ENCODE measurements at places on chromosomes 12 and 14.
A peak's percentile ranks its signal among the peaks of the same experiment; 100 is the strongest.

DNA sequence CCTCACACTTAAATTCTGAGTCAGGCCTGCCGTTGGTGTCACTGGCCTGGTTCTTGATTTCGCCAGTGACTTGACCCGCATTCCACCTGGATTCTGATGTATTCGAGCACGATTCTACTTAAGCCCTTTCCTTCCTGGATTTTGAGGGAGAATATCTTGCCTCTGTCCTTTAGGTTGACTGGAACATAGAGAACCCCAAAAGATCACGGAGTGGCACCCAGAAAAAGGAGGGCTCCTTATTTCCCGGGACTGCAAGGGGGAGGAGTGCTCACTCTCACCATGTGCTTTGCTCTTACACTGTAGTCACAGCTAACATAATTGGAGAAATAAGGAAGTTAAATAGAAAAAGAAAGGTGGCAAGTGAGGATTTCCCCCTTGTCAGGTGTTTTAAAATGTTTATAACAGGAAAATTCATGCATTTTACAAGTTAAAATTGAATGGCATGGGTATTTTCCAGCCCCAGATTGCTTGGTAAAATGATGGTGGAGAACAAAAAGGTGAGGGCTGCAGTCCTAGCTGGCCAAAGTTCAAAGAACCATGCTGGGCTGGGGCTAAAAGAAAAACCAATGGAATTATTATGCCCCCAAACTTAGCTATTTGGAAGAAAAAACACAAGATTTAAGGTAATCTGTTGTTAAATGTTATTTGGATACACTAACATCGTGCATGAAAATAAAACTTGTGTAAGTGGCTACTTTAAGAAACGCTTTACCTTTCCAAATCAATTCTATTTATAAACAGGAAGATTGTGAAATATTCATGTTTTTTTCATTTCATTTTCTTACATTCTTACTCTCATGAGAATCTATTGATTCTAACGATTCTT lies 8.9 kb downstream of the FOXA1 start:
- DNase-seq, result no peak

GRCh38 chr12:89825591-89826449 lies 117.2 kb upstream of the ATP2B1 start:
- no peak for DNase-seq

DNA sequence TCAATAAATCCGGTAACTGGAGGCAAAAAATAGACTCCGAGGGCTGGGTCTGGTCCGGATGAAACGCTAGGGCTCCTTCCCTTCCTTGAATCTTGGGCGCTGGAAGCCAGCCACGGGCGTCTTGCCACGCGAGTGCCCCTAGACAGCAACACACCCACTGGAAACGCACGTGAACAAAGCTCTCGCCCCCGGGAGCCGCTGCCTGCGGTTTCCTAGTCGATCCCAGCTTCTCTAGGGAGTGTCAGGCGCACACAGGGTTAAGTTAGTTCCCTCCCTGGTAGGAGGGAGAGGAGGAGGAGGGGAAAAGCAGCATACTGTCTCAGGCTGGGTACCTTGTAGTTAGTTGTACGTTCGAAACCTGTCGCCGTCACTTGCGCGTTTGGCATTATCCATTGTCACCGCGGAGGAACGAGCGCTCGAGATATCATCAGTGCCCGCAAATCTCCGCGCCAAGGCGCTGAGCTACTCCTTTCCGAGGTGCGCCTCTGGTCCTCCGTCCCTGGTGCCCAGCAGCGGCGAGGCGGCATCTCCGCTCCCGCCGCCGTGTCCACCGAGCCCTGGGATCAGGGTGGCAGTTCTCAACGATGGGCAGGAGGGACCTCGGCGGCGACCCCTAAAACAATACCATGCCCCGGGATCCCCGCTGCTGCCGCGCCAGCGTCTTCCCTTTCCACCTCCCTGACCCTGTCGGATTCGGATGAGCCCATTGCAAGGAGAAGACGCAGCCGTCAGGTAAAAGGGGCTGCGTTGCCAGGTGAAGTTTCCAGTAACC lies at the start of gene FLRT2:
TSS of gene FLRT2 (plus strand) at position 342 of the 772 bp plus-strand sequence. CDS start 91,371 bp downstream, outside the sequence.
- DNase-seq, result no peak

DNA sequence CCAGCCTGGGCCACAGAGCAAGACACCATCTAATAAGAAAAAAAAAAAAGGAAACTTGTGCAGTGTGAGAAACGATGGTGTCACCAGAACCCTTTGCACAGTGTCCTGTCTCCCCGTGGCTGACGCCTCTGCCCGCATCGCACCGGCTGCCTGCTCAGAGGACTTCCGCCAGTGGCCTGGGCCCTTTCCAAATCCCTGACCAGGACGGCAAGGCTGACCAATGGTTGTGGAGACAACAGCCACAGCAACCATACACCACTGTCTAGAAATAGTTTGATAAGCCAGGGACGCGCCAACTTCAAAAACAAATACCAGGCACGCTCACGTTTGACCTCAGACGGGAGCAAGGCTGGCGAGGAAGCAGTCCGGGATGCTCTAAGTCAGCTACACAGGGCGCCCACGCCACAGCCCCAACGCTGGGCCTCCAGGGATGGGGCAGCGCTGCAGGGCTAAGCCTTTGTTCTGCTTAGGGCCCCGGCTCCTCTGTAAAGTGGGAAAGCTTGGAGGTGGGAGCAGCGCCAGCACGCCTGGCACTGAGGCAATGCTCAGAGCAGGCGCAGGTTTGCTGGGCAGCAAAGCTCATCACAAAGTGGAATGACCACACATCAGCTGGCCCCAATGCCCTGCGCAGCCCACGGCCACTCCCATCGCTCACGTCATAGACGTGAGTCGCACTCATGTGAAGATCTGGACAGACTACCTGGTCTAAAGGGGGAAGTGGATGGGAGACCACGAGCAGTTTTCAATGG lies 12.5 kb downstream of the PGAM5 start:
- no peak for DNase-seq

DNA sequence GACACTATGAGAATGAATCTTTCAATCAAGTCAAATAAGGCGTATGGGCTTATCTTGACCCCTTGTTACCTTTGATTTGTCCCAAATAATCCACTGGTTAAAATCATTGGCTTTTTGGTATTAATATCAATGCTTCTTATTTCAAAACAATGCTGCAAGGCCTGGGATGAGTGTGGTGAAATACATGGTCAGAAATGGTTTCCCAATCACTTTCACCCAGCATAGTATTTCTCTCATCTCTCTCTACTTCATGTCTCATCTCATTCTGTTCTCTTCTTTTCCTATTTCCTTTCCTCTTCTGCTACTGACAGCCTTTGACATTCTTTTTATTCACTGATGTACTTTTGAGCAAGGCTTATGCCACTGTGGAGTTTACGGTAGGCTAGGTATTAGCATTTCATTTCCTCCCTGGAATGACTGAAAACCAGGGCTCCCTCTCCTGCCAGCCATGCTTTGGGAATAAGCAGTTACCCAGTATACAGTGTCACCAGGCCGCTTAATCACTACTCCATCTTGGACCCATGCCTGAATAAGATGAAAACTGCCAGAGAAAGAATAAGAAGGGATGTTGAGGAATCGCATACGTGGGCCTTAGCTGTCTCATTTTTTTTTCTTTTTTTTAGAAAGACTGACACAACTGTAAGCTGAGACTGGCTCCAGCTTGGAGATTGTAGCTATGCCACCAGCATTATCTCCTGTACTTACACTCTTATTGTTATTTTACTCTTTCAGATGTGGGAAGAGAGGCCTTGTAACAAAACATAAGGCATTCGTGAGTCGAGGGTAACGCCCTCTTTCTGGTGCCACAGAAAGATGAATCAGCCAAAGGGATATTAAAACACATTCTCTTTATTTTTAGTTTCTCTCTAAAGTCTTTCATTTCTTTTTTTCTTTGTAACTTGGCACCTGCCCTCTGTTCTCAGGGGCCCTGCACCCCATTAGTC lies 53.5 kb downstream of the IGF1 start:
- no peak for DNase-seq

DNA sequence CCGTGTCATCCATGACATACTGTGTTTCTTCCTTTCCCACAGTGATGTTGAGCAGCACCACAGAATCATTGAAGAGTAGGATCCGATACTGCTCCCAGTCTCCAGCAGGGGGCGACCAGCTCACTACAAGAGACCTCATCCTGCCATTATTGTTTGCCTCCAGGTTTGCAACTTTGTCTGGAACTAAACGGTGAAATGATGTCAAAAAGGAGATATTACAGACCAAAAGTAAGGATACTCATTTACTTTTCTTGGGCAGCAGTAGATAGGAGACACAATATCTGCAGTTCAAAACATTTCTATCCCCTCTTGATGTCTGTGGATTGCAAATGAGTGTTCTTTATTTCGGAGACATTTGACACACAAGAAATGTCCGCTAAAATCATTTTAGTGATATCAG lies 47.2 kb downstream of the PTPRB start:
- peak; percentile 47 for DNase-seq

- peak; percentile 88 for DNase-seq
These were observed 723 bp downstream of the NFATC4 start for GRCh38 chr14:24368562-24369252.

DNA sequence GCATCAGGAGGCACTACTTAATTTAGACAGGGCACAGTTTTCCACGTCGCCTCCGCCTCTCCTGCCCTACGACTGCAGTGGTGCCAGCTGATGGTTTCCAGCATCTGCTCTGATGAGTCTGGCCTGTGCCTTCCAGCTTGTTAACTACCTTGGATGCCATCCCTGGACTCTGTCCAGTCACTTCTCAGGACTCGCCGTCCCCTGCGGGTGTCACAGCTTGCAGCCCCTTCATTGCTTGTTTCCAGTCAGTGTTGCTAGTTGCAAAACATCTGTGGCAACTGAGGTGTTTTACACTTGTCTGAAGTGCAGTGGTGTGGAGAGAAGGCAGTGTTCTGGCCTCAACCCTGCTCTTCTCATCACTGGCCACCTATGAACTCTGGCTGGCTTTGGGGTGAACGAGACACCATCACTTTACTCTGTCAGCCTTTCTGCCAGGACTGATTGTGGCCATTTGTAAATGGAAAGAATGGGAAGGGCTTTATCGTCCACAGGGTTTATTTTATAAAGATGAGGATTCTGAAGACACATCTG lies 8.3 kb downstream of the ADGRD1 start:
- DNase-seq, result no peak

GRCh38 chr14:24971255-24971654 lies 78.7 kb downstream of the STXBP6 start:
- DNase-seq, result peak; percentile 40

DNA sequence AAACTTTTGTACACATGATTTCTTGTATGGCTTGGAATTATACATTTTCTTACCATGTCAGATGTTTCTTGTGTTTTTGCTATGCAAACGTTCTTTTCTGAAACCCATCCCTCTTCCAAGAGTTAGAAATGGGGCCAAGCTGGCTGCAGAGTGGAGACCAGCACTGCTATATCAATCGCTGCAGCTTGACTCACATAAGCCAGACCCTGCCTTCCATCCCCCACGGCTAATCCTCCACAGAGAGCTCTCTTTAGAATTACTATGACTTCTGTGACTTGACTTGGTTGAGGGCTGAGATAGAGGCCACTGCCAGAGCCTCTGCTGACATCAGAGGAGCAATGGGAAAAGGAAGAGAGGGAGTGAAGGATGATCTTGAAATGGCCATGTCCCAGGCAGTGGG lies 147.9 kb downstream of the DACT1 start:
- no peak for DNase-seq

- DNase-seq, result no peak
These were observed 53.9 kb downstream of the ANAPC7 start for GRCh38 chr12:110349514-110350151.

DNA sequence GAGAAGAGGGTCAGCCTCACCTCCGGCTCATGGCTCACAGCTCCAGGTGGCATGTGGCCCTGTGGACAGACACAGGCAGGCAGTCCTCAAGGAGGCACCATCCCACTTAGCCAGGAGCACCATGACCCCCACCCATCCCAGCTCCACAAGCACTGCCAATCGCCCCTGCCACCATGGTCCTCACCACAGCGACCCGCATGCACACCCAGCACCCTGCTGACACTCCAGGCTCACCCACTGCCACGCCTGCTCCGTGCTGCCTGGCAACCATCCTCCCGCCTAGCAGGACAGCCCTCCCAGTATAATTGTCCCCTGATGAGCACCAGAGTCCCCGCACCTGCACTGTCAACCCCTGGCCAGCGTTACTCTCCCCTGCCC lies 50.9 kb downstream of the TRPV4 start:
- no peak for DNase-seq

GRCh38 chr14:105841022-105842009 lies 314.9 kb downstream of the TMEM121 start:
- DNase-seq, result no peak

GRCh38 chr14:84085493-84085892 lies 1444.5 kb upstream of the FLRT2 start:
- no peak for DNase-seq

DNA sequence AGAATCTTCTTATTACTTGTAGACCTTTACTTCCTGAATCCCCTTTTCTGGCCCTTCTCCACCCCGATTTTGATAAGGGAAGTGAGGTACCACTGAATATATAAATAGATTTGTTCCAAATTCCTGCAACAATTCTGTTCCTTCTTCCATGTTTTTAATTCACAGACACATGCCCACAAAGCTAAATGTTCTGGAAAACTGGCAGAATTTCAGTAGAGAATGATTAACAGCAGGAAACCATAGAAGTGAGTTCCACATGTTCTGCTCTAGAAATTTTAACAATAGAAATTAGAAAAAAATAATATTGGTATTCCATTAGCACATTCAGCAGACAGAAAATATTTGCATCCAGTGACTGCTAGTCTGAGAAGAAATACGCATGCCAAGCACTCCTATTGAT lies 139.6 kb downstream of the SLC2A13 start:
- DNase-seq, result no peak

GRCh38 chr14:91225025-91225424 lies 19.5 kb downstream of the GPR68 start:
- DNase-seq, result no peak

- DNase-seq, result peak; percentile 58
These were observed 1.8 kb upstream of the LRFN5 start for GRCh38 chr14:41604721-41605531.

GRCh38 chr12:67484791-67485480 lies 163.6 kb upstream of the DYRK2 start:
- DNase-seq, result no peak

DNA sequence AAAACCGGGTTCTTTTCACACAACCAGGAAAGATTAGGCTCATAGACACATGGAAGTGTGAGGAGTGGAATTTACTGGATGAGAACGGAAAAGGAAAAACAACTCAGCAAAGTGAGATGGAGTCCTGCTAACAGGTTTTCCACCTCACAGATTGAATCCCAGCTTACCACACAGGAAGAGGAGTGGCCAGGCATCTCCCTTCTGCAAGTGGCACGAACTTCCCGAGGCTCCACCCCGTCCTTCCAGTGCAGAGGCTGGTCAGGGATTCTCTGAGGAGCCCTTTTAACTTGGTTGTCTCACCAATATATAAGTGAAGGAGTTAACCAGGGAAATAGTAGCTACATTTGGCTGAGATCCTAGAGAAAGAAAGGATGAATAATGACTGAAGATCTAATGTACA lies 102.8 kb downstream of the SCAF11 start:
- DNase-seq, result no peak

Data from fibroblast of skin of left biceps (primary cell).